ENCODE measurements at places on chromosomes 5 and 9. TPM values are rescaled to one million over a fixed set of nuclear protein-coding genes. Genes with fewer than 3 reads are reported as not detected.

Gene LRRC19
- not detected for total RNA-seq

Gene NR2F1-AS1
- not detected for total RNA-seq

Gene IL5
- not detected for total RNA-seq

Gene NKD2
- 0.30 TPM for total RNA-seq

Gene TBC1D2
- 2.9 TPM for total RNA-seq

GRCh38 chr5:147305147-147305546 is 70.3 kb downstream of the STK32A start:
- no peak for DNase-seq

GRCh38 chr5:11704916-11705315 is 199.3 kb downstream of the CTNND2 start:
- no peak for DNase-seq

DNA sequence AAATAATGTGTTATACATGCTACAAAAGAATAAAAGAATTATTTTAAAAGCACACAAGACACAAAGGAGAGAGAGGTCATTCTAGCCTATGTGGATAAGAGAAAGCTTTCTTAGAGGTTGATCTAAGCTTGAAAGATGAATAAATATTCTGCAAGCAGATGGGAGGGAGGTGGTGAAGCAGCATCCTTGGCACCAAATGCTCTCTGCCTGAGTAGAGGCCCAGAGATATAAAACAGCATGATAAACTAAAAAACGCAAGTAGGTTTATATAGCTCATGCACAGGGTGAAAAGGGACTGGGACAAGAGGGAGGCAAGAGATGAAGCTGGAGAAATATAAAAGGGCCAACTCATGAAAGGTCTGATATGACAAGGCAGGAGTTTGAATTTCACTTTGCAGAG is 283.2 kb upstream of the POU5F2 start:
- DNase-seq: no peak

DNA sequence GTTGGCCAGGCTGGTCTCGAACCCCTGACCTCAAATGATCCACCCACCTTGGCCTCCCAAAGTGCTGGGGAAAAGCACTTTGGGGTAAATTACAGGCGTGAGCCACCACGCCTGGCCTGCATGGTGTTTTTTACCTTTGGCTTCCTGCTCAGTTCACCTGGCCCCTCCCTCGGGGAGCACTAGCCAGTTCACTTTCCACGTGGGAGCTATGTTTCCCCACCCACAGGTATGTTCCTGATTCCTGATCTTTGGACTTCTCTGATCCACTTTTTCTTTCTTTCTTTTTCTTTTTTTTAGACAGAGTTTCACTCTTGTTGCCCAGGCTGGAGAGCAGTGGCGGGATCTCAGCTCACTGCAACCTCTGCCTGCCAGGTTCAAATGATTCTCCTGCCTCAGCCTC is 15.8 kb downstream of the DAB2IP start:
- no peak for DNase-seq

GRCh38 chr5:551406-551805 is 27.2 kb upstream of the SLC9A3 start:
- DNase-seq: no peak

DNA sequence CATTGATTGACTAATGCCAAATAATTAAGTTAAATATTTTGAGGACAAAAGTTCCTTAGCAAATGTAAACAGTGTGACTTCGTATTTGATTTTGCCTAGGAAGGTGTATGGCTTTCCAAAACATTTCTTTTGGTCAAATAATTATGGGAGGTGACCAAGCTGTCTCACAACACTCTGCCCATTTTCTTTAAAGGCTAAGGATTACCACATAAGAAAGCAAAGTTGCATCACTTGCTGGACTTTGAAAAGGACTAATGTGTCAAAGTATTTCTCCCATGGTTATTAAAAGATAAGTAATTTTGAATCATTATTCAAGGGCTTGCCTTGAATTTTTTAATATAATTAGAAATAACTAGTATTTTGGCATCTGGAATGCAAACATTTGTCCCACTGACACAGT is 74.7 kb downstream of the HAPLN1 start:
- DNase-seq: no peak

- DNase-seq: no peak
Observed at GRCh38 chr9:38018958-38019602, 49.9 kb downstream of the SHB start.

DNA sequence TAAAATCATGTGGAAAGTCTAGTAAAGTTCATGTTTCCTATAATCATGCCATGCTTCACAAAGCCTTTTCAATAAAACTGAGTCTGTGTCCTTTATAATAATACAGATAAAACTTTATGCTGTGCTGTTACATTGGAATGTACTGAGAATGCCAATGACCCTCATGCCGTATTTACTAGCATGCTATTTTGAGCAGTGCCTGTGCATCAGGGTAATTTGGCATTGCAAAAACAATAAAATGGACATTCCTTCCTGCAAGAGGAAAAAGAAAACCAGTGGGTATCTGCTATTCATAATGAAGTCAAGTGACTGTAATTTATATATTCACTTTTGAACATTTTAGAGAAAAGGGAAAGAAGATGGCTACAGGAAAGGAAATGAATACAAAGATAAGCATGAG is 159.0 kb downstream of the PBX3 start:
- no peak for DNase-seq

GRCh38 chr9:98031935-98032334 is 24.6 kb upstream of the NANS start:
- no peak for DNase-seq
